ENCODE measurements at places on chromosomes 6 and 20.

- DNase-seq, result no peak
These were observed 90.1 kb downstream of the BMP5 start for GRCh38 chr6:55785273-55785672.

DNA sequence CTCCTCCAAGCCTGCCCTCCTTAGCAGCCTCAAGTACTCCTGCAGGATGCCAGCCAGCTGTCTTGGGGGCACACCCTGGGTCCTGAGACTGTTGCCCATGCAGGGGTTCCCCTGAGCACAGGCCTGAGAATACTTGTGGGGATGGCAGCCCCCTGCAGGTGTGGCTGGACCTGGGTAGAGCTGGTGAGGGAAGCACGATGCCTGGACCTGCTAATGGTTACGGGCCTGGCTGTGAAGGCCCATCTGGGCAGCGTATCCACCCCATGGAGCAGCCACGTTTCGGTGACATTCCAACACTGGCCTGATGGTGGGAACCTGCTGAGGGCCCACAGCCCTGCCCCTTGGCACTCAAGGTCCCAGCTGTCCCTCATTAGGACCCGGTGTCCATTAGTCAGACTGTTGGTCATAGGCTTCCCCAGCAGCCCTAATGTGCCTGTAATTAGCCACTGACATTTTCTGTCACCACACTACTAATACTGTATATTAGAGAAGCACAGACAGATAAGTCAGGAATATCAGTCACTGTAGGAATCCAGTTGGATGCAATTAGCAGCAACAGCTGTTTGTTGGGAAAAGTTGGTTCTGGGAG is 20.3 kb downstream of the CCDC167 start:
- DNase-seq, result no peak

DNA sequence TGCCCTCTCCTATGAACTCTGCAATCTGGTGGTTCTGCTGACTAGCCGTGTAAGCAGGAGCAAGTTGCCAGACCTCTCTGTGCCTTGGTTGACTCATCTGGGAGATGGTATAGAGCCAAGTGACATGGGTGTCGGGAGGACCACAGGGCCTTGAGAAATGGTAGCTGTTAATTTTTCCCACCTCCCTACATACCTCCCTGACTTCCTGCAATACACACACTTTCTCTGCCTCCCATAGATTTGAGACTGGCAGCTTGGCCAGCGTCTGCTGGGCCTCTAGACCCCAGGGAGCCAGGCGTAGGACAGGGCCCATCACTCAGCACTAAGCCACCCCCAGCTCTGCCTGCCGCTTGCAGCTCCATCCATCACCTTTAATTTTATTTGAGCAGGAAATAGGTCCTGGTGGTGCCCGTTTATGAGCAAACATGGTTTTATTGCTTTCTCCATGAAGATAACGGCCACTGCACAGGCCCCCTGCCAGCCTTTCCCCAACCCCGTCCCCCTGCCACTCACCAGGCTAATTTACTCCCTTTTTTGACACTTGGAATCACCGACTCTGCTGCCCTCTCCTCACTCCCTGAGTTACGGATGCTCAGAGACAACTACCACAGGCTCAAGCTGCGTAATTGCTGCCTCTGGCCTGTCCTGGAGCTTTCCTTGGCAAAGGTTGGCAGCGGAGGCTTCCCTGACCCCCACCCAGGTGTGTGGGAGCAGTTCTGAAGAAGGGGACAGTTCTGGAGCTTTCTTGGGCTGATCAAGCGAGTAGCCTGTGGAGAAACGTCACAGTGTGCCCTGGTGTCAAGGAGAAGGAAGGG is 11.1 kb downstream of the GLP1R start:
- DNase-seq, result no peak

- no peak for DNase-seq
These were observed 227.3 kb downstream of the ERMARD start for GRCh38 chr6:169978615-169979161.

DNA sequence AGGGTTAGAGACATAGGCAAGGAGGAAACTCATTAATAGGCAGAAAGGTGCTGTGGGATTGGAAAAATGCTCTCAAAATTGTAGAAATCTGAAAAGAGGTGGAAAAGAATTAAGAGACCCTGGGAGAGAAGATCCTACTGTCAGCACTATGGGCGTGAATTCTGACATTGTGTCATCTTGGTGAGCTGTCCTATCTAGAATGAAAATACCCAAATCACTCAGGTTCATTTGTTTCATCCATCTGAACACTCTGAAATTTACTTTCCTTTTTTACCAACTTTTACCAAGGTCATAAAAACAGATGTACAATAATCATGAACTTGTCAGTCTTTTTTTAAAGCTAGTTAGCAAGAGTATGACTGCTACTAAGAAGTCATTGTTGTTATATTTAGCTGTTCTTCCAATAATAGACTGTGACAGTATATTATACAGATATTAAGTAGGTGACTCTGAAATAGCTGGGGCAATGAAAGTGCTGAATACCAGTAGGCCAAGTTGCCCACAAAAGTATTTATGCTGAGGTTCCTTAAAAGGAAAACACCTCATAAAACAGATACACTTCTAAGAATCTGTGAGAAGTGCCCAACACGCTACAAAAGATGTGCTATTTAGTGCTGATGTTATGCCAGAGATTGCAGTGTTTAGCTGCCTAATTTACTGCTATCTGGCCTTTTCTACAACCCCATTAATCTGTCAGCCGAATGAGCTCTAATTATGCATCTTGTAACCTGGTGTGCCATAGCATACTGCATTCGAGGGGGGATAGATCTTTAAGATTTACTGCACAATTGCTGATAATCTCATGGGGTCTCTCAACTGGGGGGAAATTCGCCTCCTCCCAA is 217.5 kb upstream of the SUPT3H start:
- DNase-seq, result no peak

GRCh38 chr20:49052334-49052733 is 6.2 kb downstream of the CSE1L start:
- no peak for DNase-seq

DNA sequence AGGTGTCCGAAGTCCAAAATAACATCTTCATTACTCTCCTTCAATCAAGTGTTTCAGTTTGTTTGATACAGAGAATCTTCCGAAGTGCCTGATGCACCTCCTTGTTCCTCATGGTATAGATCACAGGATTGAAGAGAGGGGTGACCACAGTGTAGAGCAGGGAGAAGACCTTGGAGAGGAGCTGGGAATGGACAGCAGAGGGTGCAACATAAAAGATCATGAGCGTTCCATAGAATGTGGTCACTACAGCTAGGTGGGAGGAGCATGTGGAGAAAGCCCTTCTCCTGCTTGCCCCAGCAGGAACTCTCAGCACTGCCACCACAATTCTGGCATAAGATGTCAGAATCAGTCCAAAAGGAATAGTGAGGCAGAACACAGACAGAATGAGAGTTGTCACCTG is 11.9 kb downstream of the OR12D1 start:
- no peak for DNase-seq

- DNase-seq, result no peak
These were observed 119.6 kb upstream of the FOXO3 start for GRCh38 chr6:108441141-108441540.

Measured in stimulated activated CD8-positive, alpha-beta memory T cell treated with anti-CD3 and anti-CD28 coated beads, Interleukin-12 subunit alpha, Interleukin-12 subunit beta, amount 100 ng/mL, for 4 hours (primary cell).